ENCODE measurements at places on chromosomes 11 and 22.

DNA sequence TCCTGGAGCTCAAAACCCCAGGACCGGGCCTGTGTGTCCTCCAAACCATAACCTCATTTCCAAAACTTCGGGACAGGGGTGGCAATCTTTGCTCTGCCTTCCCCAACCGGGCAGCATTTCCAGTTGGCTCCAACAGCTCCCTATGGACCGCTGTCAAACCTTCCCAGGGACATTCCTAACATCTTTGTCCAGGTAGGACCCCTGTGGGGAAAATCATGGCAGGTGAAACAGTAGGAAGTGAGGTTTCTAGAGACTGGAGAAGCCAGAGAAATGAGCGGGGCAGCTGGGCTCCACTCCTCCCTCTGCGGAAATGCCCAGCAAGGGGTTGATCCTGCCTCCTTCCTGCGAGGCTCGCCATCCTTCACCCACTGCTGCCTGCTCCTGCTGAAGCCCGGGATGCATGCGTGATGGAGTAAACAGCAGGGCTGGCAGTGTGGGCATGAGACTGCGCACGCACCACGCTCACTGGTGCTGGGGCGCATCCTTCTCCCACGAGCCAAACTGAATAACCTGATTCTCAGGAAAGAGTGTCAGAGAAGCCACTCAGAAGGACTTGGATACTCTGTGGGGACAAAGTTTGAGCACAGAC lies 136.4 kb downstream of the BUD13 start:
- no peak for DNase-seq

GRCh38 chr22:46895753-46896152 lies 133.3 kb downstream of the TBC1D22A start:
- no peak for DNase-seq

GRCh38 chr11:112388496-112388895 lies 127.8 kb upstream of the PLET1 start:
- DNase-seq, result no peak

- DNase-seq, result no peak
Measured at GRCh38 chr11:34235591-34236071, 122.2 kb downstream of the ABTB2 start.

GRCh38 chr22:24071686-24072085 lies 60.6 kb downstream of the CABIN1 start:
- no peak for DNase-seq

GRCh38 chr11:27317751-27318150 lies 45.3 kb downstream of the CCDC34 start:
- no peak for DNase-seq

- DNase-seq, result no peak
Measured at GRCh38 chr11:7381937-7382336, 103.4 kb upstream of the OLFML1 start.

- DNase-seq, result no peak
Measured at GRCh38 chr22:35660291-35661127, 12.3 kb downstream of the APOL6 start.

GRCh38 chr11:115067471-115067870 lies 389.1 kb downstream of the NXPE2 start:
- DNase-seq, result no peak

- DNase-seq, result peak; percentile 45
Measured at GRCh38 chr11:38791346-38791961, 2193.4 kb upstream of the RAG2 start.

DNA sequence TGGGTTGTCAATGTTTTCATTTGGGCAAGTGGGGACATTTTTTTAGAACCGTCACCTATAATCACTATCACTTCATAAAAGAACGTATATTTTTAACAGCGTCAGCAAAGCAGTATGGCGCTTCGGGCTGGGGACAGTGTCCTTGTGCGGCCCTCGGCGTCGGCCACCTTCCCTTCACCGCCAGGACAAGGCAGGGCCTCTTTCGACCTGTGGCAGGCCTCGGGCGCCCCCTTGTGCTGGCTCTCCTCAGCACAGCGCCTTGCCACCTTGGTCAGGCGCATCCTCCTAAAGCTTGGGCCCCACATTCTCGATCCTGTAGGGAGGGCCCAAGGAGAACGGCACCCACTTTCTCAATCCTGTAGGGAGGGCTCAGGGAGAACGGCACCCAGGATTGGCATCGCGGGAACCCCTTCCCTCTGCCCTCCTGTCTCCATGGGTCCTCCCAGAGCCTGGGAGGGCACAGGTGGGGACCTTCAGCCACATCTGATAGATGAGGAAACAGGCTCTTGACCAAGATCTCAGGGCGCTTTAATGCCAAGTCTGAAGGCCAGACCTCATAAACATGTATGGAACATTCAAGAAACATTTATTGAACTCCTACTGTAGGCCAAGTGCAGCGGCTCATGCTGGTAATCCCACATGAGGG lies 11.5 kb upstream of the FADD start:
- DNase-seq, result no peak

- DNase-seq, result no peak
Measured at GRCh38 chr11:108854346-108854745, 189.5 kb downstream of the DDX10 start.

- DNase-seq, result no peak
Measured at GRCh38 chr22:38069372-38070249, 12.4 kb downstream of the PICK1 start.

DNA sequence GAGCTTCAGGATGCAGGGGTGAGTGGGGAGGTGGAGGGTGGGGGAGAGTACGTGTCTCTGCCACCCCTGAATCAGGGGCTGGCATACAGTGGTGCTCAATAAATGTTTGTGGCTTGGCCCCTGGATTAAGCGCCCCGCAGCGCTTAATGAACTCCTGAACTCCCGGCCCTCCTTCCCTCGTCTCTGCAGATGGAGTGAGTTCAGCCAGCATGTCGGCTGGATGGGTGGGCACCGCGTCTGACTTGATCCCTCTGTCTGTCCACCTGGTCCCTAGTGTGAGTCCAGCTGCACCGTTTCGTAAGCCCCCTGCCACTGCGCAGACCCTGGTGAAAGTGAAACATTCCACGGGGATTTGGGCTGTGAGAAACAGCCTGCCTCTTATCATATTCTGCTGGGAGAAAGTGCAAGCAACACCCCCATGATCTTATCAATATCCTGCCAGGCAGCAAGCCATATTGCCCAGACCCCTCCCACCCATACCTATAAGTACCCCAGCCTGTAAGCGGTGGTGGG lies 12.0 kb upstream of the MRGPRD start:
- DNase-seq, result no peak

DNA sequence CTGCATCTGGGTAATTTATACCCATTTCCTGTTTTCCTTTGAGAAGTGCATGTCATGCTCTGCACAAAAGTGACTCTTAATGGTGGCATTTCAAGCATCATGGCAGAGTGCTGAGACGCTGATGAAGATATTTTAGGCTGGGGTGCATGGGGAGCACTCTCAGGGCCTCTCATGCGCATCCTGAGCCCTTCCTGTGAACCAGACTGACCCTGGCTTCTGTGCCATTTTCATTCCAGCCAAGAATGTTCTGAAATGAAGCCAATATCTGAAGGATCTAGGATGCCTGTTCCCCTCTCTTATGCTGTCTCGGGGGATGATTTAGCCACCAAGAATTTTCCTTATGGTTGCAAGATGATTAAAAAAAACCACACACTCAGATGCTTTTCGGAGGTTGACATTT lies 61.5 kb downstream of the MIAT start:
- no peak for DNase-seq

DNA sequence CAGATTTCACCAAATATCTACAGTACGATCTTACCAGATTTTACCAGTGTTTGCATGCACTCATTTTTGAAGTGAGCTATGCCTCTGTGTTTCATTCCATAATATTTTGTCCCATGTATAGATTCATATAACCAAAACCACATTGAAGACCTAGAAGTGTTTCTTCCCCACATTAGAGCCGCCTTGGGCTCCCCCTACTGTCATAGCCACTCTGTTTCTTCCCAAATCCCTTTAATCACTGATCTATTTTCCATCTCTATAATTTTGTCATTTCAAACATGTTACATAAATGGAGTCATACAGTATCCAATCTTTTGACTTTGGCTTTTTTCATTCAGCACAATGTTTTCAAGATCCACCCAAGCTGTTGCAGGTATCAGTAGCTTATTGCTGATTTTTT lies 12.7 kb downstream of the MRGPRX3 start:
- DNase-seq, result no peak

DNA sequence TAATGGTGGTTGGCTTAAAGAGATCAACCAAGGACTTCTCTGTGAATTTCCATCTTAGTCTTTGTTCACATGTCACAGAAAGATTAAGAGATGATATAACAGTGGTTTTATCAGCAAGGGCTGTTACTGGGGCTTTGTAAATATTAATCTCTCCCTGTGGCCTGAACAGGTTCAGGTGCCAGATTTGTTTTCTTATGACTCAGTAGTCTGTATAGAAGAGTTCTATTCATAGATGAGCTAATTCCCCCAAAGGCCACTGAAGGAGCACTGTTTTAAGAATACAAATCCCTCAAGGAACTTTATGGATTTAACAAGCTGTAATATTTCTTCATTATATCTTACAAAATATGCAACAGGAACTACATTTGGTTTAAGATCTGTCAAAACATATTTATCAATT lies 50.4 kb downstream of the TCP11L1 start:
- DNase-seq, result no peak

DNA sequence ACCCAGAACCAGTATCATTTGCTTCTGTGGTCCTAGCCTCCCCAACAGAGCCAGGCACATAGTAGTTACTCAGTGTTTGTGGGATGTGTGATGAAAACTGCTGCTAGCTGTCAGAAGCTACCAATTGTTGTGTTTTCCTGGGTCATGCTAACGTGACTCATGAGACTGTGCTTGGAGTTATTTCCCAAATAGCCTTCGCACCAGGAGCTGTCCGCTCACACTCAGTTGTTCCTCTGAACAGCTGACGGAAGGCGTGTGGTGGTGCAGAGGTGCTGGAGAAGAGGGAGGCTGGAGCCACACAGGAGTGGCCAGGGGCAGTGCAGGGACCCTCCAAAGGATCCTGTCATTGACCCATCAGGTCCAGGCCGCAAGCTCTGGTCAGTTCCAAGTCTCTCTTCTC lies 53.9 kb upstream of the TBCEL start:
- no peak for DNase-seq

DNA sequence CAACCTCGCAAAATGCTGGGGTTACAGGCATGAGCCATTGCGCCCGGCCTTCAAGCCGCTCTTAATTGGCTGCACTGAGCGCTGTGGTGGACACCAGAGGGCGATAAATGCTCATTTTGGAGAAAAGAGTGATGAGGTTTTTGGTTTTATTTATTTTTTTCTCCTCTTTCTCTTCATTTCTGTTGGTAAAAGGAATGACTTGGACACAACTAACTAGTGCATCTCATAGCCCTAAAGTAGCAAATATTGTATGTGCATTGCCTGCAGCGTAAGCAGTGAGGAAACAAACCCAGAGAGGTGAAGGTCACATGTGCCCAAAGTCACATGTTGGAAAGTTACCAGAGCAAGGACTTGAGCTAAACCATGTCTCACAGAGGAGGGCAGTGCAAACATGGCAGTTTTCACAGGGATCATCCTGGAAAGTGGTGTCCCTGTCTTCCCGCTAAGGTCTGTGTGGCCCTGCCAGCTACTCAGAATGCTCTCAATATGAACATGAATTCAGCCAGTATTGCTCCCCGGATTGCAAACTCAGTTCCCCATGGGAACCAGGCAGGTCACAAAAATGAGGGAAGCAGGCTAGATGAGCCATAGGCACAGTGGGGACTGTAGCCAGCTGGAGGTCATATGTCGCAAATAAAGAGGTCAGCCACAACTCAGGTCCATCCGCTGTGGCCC lies 8.6 kb upstream of the CD82 start:
- DNase-seq, result no peak

- DNase-seq, result no peak
Measured at GRCh38 chr22:39773976-39774539, 119.5 kb downstream of the ENTHD1 start.

GRCh38 chr22:20025401-20026203 lies 4.7 kb downstream of the TANGO2 start:
- DNase-seq, result no peak

DNA sequence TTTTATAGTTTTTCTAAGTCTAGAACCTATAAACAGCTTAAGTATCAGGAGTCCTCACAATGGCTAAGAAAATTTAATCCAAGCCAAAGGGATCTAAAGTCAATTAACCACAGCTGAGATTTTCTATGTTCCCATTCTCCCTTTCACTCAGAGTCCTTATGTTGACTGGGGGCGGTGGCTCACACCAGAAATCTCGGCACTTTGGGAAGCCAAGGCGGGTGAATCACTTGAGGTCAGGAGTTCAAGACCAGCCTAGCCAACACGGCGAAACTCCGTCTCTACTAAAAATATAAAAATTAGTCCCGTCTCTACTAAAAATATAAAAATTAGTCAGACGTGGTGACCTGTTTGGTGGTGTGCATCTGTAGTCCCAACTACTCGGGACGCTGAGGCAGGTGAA lies 6.9 kb downstream of the RDX start:
- no peak for DNase-seq

GRCh38 chr22:50031189-50032091 lies 18.9 kb upstream of the IL17REL start:
- DNase-seq, result no peak

- no peak for DNase-seq
Measured at GRCh38 chr11:113046866-113047265, 85.6 kb downstream of the NCAM1 start.

DNA sequence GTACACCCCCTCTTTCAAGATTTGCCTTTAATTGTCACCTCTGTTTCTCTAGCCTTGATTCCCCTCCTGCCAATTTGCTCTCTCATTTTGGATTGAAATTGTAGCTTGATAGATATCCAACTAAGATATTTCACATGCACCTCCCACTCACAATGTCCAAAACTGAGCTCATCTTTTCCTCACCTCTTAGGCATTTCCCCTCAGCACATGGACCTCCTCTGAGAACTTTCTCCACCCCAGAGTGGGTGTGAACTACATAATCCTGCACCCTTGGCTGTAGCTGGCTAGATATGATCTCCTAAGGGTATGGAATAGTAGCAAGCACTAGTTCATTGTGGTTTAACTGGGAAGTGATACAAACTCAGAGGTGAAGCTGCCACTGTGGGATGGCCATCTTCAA lies 91.5 kb upstream of the SESN3 start:
- DNase-seq, result no peak

- no peak for DNase-seq
Measured at GRCh38 chr11:94586546-94586945, 19.4 kb downstream of the PIWIL4 start.

GRCh38 chr22:49826603-49827270 lies 936 bp downstream of the BRD1 start:
- no peak for DNase-seq

- no peak for DNase-seq
Measured at GRCh38 chr11:65499713-65500386, 1.0 kb downstream of the MALAT1 start.

DNA sequence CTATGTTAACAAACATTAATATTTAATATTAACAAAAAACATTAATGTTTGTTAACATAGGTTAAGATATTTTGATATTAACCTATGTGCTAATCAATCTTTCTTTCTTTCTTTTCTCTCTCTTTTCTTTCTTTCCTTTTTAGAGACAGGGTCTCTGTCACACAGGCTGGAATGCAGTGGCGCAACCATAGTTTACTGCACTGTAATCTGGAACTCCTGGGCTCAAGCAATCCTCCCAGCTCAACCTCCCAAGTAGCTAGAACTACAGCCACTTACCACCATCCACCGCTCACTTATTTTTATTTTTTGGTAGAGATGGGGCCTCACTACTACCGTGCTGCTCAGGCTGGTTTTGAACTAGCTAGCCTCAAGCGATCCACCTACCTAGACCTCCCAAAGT lies 13.2 kb downstream of the SIK3 start:
- no peak for DNase-seq
